Urinary bladder (tissue), 4 donors: ENCODE measurements at places on chromosomes 11 and 22. TPM values are rescaled to one million over a fixed set of nuclear protein-coding genes. Genes with fewer than 3 reads are reported as not detected.

Gene SOX6
- 1.6 TPM for polyA plus RNA-seq

Gene EXPH5
- 0.33 TPM for polyA plus RNA-seq

Gene SHANK3
- 18.5 TPM for polyA plus RNA-seq

Gene C11orf21
- polyA plus RNA-seq, result 0.60 TPM

Gene TTC17
- 33.7 TPM for polyA plus RNA-seq
